GM20000 (cell line): ENCODE measurements at places on chromosomes 7 and 10.

GRCh38 chr7:134434701-134435100 is 24.2 kb downstream of the AKR1B1 start:
- DNase-seq, result no peak

DNA sequence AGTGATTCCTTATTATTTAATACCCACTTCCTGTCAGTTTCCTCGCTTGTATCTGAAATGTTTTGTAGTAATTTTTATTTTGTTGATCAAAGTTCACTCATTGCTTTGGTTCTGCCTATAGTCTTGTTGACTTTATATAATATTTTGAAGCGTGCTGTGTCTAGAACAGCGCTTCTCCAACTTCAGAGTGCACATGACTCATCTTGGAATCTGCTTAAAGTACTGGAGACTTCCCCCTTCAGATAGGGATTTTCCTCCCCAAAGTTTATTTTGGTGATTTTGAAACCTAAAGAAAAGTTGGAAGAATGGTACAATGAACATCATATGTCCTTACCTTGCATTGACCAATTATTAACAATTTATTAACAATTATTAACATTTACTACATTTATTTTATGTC is 5.8 kb downstream of the COMTD1 start:
- DNase-seq, result no peak

DNA sequence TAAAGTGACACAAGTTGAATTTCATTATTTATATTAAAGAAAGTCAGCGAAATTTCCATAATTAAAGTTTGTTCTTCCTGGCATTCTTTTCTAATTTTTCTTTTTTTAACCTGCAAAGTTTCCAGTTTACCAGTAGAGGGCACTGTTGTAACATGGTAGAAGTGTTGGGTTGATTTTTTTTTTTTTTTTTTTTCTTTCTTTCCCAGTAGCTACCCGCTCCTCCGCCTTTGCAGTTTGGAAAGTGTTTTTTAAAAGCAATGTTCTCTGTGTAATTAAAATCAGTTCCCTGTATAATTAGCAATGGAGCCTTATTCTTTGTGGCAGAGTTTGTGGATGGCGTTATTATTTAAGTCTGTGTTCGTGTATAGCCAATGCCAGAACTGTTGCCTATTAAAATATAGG is 53.7 kb downstream of the TAF3 start:
- DNase-seq, result peak; percentile 13

- DNase-seq, result no peak
These were observed 94.4 kb downstream of the WDFY4 start for GRCh38 chr10:48779077-48779476.

- DNase-seq, result no peak
These were observed 61.6 kb upstream of the RNF32 start for GRCh38 chr7:156578978-156579430.

DNA sequence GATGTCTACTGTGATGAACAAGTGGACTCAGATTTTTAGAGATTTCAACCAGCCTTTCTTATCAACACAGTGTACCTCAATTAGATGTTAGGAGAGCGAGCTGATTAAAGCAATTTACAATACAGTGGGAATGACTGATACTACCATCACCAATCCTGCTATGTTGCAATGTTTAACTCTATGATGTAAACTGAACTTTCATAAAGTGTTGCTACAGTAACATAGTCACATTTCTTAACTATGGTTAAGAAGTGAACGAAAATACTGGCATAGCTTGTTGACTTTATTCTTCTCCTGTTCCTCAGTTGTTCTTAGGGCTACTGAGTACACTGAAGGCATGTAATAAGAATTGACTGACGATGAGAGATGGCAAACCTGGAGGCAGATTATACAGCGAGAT is 139.8 kb downstream of the MYOF start:
- DNase-seq, result no peak
